Activated CD4-positive, alpha-beta T cell treated with anti-CD3 and anti-CD28 coated beads for 48 hours (primary cell): ENCODE measurements at places on chromosomes 7 and 10.

- no peak for DNase-seq
Measured at GRCh38 chr7:133077394-133077793, 4.5 kb downstream of the CHCHD3 start.

DNA sequence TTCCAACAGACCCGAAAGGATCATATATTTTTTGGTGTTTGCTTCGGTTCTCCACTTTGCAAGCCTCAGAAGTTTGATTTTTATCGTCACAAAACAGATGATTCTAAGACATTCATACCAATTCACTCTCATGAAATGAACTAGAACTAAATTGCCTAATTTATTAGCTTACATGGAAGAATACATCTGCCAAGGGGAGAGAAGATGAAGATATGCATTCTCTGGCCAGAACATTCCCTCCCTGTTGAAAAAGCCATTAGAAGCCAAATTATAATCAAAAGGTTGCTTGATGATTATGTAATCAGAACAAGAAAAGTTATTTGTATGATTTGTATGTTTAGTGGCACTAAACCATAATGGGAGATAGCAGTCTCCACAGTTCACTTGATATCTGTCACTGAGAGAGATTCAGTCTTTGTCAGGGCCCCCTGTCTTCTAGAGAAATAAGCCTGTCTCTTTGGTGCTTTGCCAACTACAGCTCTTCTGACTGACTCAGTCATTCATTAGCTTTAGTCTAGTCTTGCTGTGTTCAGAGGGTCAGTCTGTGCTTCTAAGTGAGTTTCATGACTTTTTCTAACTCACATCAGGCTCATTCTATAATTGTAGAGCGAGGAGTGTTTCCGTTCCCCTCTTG lies 95.3 kb upstream of the GNAI1 start:
- no peak for DNase-seq

DNA sequence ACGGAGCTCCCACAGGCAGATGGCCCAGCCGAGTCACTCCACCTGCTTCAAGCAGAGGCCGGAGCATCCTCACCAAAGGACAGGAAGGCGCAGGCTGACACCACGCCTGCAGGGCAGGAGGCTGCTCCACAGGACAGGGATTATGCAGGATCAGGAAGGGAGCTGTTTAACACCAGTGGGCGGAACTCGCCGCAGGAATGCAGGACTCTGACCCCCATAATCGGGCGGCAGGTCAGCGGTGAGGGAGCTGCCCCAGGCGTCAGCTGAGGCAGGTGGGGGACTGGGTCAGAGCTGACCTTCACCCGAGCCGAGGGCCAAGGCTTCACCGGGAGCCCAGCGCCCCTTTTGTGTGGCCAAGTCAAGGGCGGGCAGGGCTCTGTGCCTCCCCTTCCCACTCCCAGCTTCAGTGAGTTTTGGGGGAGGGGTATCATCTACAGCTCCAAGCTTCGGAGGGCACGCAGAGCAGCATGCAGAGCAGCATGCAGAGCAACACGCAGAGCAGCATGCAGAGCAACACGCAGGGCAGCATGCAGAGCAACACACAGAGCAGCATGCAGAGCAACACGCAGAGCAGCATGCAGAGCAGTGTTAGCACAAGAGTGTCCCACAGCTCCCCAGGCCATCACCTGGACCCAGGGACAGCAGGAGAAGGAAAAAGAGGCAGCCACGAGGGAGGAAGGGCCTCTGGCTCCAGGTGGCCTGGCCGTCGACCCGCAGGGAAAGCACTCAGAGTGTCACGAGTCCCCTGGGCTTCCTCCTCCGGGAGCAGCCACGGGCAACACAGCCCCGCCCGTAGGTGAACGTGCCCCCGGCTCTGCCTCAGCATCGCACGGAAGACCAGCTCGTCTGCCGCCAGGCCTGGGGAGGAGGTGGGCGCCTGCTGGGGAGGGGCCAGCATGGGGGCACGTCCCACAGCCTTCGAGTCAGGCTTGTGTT lies 151.7 kb upstream of the PPP2R2D start:
- no peak for DNase-seq

- DNase-seq, result no peak
Measured at GRCh38 chr10:70753026-70753663, 32.0 kb downstream of the TBATA start.

DNA sequence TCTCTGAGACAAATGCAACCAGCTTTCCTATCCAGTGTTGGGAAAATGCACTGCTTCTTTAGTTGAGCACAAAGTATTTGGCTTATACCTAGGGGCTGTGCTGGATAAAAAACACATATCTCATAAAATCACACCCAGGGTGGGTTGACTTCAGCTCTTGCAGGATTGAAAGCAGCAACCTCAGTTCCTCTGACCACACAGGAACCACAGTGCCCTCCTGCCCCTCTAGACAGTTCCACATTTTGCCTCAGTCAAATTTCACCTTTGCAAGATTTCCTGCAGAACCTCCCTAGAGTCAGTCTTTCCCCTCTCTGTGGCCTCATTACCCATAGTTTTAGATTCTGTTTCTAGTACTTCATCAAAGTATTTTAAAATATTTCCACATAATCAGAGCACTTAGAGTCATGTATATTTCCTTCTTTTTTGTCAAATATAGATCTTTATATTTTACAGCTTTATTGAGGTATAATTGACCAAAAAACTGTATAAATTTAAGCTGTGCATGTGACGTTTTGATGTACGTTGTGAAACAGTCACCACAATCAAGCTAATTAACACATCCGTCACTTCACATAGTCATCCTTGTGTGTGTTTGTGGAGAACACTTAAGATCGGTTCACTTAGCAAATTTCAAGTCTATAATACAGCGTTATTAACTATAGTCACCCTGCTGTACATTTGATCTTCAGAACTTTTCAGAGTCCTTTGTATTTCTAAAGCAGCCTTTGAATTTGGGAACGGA lies 37.0 kb upstream of the EGR2 start:
- DNase-seq, result peak; percentile 65
